Ovary (tissue), 10 donors: ENCODE measurements at places on chromosomes 2 and 18.

- no peak for DNase-seq
Measured at GRCh38 chr2:44433895-44434294, 72.1 kb downstream of the CAMKMT start.

DNA sequence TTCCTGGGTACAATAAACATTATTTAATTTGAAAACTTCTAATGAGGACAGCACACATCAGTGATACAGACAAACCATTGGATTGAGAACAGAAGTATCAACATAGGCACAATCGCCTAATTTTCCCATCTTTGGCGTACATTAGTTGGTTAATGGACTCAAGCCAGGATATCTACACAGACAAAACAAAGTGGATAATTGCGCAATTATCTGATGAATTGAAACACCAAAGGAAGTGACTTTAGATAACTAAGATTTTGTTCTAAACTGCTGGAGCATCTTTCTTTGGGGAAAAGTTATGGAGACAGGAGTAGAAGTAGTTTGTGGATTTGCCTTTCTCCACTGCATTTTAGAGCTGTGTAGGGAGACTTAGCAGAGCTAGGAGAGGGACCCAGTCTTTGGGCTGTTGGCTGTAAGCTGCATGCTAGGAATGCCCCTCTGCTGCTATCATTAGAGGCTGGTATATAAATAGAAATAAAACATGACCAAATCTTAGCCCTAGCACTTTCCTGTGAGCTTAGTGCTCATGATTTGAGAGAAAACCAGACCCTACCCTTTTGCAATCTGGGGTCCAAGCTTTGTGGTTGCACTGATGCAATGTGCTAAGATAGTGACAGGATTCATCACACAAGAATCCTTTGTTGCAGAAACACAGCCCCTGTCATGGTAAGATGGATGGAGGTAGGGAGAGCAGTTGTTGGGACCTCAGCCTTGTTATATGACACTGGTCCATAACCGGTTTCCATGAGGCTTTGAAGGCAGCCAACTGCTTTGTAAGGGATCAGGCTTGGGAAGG lies 264.5 kb upstream of the PIK3C3 start:
- no peak for DNase-seq

DNA sequence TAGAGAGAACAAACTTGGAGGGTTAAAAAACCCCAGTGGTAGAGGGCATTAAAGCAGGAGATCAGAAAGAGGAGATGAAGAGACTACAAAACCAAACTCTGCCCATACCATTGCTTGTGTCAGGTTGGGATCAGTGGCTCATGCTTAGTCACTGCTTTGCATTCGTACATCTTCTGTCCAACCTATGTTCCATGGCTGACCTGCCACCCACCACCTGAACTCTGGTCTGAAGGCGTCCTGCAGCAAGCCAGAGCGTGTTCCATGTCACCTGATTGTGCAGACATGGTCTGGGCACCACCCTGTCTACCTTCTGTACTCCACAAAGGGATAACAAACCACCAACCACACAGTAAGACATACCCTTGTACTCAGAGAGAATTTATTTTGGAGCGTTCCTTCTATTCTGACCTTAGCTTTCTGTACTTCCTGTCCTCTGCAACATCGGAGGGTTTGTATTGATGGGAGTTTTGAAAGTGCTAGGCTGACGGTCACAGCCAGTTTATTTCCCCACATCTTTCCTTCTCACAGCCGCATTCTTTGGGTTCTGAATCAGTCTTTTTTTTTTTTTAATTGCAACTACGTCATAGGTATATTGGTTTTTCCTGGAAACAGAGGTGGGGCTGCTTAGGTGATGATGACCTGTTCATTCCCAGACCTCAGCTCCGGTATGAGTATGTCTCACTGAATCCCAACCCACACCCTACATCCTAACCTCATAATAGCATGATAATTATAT lies 88.3 kb downstream of the SOWAHC start:
- no peak for DNase-seq

- no peak for DNase-seq
Measured at GRCh38 chr2:149536649-149537048, 50.9 kb downstream of the MMADHC start.

GRCh38 chr2:119694845-119695521 lies 16.0 kb downstream of the TMEM177 start:
- DNase-seq, result no peak

GRCh38 chr18:3493501-3494244 lies 43.7 kb downstream of the TGIF1 start:
- DNase-seq, result no peak

DNA sequence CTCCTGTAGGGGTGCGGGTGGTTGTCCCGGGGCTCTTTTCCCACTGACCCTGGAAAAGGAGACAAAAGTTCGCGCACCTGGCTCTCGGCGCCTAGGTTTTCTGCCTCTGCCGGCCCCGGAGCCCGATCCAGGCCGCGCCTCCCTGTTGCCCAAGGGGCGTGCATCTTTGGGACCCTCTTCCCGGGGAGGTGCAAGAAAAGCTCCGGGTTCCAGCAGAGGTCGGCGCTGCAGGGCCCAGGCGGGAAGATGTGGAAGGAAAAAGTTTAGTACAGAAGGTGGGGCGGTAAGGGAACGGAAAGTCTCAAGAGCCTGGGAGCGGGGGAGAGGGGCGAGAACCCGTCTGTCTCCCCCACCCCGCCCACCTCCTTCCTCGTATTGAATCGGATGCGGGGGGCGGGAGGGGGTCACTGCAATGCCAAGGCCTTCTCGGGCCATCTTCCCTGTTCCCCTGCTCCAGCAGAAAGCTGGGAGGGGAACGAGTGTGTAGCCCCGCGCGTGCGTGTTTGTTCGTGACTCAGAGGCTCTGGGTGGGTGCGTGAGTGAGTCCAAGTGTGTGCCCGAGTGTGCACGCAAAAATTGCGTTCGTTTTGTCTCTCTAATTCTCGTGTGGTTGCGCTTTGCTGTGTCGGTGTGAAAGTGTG lies 6.3 kb upstream of the EN1 start:
- DNase-seq, result no peak

DNA sequence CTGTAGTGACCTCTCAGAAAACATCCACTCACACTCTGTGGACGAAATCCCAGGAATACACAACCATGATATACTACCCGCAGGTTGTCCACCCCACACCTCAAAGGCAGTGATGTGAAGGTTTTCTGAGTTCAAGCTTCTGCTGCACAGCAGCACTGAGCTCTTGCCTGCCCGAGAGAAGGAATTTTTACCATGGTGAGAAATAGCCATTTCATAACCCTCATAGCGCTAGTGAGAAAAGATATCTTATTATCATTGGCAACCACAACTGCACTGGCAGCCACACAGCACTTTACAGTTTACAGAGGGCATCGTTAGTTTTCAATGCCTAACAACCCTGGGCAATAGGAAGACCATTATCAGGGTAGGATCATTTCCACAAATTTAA lies 36.9 kb downstream of the NAPG start:
- no peak for DNase-seq

- DNase-seq, result no peak
Measured at GRCh38 chr2:152541712-152542111, 175.5 kb downstream of the PRPF40A start.

DNA sequence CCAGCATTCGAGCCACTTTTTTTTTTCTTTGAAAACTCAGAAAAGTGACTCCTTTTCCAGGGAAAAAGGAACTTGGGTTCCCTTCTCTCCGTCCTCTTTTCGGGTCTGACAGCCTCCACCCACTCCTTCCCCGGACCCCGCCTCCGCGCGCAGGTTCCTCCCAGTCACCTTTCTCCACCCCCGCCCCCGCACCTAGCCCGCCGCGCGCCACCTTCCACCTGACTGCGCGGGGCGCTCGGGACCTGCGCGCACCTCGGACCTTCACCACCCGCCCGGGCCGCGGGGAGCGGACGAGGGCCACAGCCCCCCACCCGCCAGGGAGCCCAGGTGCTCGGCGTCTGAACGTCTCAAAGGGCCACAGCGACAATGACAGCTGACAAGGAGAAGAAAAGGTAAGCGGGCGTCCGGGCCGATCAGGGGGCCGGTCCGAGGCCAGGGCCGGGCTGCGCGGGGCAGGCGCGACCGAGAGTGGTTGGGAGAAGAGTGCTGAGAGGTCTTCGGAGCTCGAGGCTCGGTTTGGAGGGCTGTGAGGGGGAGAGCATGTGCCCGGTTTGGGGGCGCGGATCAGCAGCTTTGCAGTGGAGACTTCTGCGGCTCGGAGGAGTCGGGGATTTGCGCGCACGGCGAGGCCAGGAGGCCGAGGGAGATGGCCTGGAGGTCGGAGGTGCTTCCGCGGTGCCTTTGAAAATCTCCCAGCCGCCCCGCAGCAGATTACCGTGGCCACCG lies 502 bp downstream of the EPAS1 start:
- DNase-seq, result peak; percentile 76

DNA sequence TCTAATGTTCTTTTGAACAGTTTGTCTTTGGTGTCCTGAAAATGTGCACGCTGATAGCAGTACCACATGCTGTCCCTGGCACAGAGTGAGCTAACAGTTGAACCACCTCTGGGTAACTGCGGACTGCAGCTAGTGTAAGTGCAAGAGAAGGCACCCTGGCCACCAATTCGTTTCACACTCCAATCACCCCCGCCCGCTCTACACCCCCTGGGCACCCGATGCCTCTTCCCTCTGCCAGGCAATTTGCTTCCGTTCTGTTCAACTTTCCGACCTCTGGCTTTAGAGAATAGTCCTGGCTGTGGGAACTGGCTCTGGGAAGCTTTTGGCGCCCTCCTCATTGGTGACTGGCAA lies 1.4 kb downstream of the DOCK10 start:
- DNase-seq, result peak; percentile 17

DNA sequence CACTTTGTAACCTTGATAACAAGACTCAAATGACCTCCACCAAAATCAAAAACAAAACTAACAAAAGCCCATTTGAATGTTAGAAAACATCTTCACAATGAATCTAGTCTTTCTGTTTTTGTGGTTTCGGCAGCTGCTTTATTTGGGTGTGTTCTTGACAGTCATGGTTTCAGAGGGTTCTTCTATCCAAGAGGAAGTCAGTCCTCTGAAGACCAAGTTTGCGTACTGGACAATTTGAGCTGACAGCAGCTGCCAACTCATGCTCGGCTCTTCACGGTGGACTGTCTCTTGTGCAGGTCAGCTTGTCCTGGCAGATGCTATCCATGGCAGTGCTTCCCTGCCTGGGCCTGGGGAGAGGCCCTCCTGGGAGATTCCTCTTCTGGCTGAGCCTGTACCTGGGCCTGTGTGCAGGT lies 91.0 kb downstream of the TMEM17 start:
- no peak for DNase-seq

DNA sequence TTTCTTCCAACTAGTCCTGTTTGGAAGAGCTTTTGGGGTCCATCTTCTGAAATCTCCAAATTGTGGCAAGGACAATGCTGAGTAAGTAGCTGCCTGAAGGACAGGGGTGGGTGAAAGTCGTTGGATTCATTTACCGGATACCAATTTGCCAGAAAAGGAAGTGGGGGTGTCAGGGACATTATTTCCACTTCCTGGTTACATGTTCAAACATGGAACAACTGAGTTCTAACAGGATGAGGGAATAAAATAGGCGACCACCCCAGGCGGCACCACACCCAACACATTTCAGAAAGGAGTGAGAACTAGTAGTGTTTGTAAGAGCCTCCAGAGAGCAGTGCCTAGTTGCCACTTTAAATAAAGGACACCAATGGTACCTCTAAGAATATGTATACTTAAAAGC lies 158.6 kb upstream of the SERTAD2 start:
- no peak for DNase-seq

GRCh38 chr2:67032076-67032475 lies 365.1 kb upstream of the ETAA1 start:
- no peak for DNase-seq

DNA sequence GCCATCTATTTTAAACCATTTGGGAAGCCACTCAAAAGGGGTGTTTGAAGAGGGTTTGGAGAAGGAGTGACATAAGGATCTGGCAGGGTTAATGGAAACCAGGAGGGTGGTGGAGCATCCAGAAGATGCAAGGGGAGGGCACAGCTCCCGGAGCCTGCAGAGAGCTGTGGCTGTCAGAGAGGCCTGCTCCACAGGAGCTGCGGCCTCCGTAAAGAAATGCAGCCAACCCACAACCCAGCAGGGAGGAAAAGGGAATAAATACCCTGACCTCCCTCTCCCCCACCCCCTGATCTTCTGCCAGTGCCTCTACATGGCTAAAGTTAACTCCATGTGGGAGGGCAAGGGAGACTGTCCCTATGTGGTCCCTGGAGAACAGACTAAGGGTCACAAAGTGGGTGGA lies 567.1 kb upstream of the POU3F3 start:
- no peak for DNase-seq

DNA sequence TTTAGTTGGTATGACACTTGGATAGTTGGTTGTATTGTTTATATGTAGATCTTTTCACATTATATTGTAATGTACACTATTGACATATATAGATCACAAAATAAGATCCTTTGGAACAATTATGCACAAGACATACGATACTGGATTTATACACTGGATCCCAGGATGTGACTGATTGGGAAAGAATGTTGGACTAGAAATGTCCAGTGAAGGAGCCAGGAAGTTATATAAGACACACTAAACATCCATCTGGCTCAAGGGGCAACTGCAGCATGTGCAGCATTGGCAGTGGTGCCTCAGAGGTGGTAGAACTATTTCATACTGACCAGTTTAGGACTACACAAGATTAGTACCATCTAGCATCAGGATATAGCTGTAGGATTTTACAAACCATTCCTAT lies 104.9 kb downstream of the TRABD2A start:
- no peak for DNase-seq

- DNase-seq, result no peak
Measured at GRCh38 chr18:25990473-25990872, 99.9 kb downstream of the SS18 start.

- DNase-seq, result no peak
Measured at GRCh38 chr2:18311420-18312195, 248.8 kb downstream of the RDH14 start.

- no peak for DNase-seq
Measured at GRCh38 chr2:197897960-197898678, 93.7 kb downstream of the PLCL1 start.

DNA sequence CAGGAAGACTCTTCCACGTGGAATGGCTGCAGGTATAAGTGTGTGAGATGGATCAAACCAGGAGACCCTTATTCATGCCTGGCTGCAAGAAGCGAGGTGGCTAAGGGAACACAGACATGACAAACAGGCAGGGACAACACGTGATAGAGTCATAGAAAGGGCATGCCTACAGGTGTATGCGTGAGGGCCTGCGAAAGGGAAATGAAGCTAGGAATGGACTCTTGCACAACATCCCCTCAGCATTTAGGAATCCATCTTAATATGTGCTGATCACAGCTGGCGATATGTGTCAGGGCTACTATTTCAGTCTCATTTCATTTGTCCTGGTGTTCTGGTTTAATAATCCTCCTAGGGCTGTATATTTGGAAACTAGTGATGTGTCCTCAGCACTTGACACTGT lies 291.2 kb downstream of the MYT1L start:
- no peak for DNase-seq

- DNase-seq, result peak; percentile 97
Measured at GRCh38 chr2:54330162-54330925, 74.3 kb upstream of the TSPYL6 start.
